ENCODE measurements at places on chromosomes 7 and 10.

GRCh38 chr10:100748231-100749058 lies 3.1 kb downstream of the PAX2 start:
- DNase-seq = no peak
- H3K4me3 ChIP-seq = peak overlapping the region; percentile 78
- peaks cover 51% of the 10 kb centered on the region for H3K4me1 ChIP-seq
- H3K27ac ChIP-seq = no peak overlapping the region

- H3K27me3 ChIP-seq = no peaks in the 10 kb centered on the region
- peaks cover 5% of the 10 kb centered on the region for H3K4me1 ChIP-seq
- H3K4me3 ChIP-seq = no peak overlapping the region
- no peak for DNase-seq
- no peak overlapping the region for H3K27ac ChIP-seq
These were observed 539.3 kb upstream of the TEX47 start for GRCh38 chr7:89334797-89335196.

GRCh38 chr7:42292991-42293521 lies 56.0 kb upstream of the GLI3 start:
- H3K4me1 ChIP-seq = no peaks in the 10 kb centered on the region
- DNase-seq = no peak
- no peaks in the 10 kb centered on the region for H3K27me3 ChIP-seq
- H3K36me3 ChIP-seq = no peaks in the 10 kb centered on the region
- no peak overlapping the region for H3K4me3 ChIP-seq

DNA sequence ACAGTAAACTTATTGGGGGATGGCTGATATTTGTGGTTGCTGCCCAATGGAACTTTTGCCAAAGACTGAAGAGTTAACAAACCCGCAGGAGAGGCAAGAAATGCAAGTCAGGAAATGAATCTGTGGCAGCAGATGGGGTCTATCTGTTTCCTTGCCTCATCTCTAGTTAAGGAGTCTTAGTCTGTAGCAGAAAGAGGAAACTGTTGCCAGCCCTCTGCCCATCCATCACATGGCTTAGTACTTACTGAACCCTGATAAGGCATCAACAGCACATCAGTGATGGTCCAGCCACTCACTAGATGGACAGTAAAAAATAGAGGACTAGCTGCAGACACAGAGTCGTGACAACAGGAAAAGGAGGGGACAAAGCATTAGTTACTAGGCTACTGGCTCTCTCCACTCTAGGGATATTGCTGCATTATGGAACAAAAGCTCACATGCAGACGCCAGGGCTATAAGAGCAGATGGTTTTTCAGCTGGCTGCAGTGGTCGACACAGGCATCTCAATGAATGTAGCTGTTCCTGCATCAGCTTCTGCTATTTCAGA lies 614.7 kb downstream of the PARD3 start:
- H3K27me3 ChIP-seq = no peaks in the 10 kb centered on the region
- no peaks in the 10 kb centered on the region for H3K36me3 ChIP-seq
- peak overlapping the region; percentile 52 for H3K27ac ChIP-seq
- no peak for DNase-seq
- no peak overlapping the region for H3K4me3 ChIP-seq

- H3K27me3 ChIP-seq = peaks cover 23% of the 10 kb centered on the region
- H3K4me1 ChIP-seq = peaks cover 9% of the 10 kb centered on the region
- no peak overlapping the region for H3K27ac ChIP-seq
- no peaks in the 10 kb centered on the region for H3K36me3 ChIP-seq
- no peak for DNase-seq
- H3K4me3 ChIP-seq = no peak overlapping the region
These were observed 70.9 kb upstream of the LOXL4 start for GRCh38 chr10:98338896-98339295.

DNA sequence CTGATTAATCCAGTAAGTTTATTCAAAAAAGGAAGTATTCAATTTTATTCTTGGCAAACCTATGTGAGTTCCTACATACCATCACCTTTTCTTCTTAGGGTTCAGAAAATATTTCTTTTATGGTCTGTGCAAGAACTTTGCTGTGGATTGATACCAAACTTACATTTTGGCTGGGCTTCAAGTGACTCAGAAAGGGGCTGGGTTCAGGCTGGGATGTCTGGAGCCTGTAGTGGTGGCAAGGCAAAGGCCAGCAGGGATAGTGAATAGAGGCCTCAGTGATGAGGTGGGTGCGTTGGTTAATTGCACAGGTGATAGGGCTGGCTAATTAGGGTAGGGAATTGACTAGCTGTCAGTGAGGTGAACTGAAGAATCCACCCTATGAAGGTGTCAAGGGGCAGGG lies 40.2 kb upstream of the ATXN7L1 start:
- H3K4me1 ChIP-seq = peaks cover 12% of the 10 kb centered on the region
- H3K27me3 ChIP-seq = no peaks in the 10 kb centered on the region
- H3K36me3 ChIP-seq = peaks cover 7% of the 10 kb centered on the region
- H3K27ac ChIP-seq = no peak overlapping the region
- no peak for DNase-seq

DNA sequence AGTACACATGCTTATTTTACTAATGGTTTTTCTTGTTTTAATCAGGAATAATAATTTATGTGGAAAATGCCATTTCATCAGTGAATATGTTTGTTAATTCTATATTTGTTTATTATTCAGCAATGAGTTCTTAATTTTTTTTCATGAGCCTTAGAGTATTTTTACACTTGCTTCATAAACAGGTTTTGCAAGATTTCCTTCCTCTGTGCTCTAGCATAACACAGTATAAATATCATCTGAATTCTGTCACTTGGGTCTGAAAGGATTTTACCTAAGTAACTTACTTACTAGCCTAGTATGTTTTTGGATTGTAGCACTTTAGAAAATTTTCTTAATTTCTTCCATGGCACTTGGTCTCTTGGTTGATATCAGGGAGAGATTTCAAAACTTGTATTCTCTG lies 45.8 kb downstream of the GLCCI1 start:
- H3K4me3 ChIP-seq = peak overlapping the region; percentile 72
- peak overlapping the region; percentile 68 for H3K27ac ChIP-seq
- no peaks in the 10 kb centered on the region for H3K27me3 ChIP-seq
- peaks cover 12% of the 10 kb centered on the region for H3K36me3 ChIP-seq
- H3K4me1 ChIP-seq = peaks cover 27% of the 10 kb centered on the region

DNA sequence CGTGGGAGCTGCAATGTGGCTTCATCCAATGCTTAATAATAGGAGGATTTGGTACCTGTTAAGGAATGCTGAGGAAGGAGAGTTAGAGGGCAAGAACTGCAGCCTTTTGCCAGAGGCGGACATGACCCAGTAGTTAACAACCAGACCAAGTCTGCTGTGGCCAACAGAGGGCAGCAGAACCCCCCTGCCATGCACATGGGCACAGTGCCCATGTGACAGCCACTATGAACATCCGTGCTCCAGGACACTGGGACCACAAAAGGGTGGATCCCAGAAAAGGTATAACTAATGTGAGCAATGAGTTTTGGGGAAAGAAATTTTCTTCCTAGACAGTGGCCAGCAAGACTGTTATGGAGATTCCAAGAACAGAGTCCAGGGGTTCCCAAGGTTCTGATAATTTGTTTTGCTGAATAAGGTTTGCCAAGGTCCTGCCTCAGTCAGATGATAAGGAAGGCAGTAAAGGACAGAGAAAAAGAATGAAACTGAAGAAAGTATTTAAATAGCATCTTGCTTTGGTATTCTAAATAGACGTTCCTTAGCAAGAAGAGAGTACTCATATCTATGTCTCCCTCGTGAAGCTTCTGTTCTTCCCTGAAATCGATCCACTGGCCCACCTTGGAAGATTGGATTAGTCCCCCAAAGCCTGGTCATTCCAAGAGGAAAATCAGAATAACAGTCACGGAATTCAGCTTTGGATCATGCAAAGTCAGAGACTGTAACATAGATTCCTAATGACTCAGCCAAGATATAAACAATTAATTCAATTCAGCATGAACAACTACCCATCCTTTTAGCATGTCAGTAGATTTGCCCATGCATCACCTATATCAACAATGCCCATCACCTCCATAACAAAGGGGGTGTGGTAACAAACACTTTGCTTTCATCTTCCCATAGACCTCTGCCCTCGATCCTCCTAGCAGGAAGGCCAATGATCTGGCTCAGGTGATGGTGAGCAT lies 56.0 kb downstream of the LGI1 start:
- H3K36me3 ChIP-seq = no peaks in the 10 kb centered on the region
- H3K27me3 ChIP-seq = peaks cover 26% of the 10 kb centered on the region
- H3K4me1 ChIP-seq = peaks cover 5% of the 10 kb centered on the region
- H3K4me3 ChIP-seq = no peak overlapping the region
- no peak overlapping the region for H3K27ac ChIP-seq

GRCh38 chr10:29957236-29957635 lies 102.2 kb downstream of the JCAD start:
- H3K4me3 ChIP-seq = no peak overlapping the region
- H3K27ac ChIP-seq = no peak overlapping the region
- no peaks in the 10 kb centered on the region for H3K36me3 ChIP-seq

- no peak for DNase-seq
- H3K27ac ChIP-seq = no peak overlapping the region
- no peaks in the 10 kb centered on the region for H3K4me1 ChIP-seq
- no peak overlapping the region for H3K4me3 ChIP-seq
These were observed 102.4 kb downstream of the OAT start for GRCh38 chr10:124316326-124316725.

DNA sequence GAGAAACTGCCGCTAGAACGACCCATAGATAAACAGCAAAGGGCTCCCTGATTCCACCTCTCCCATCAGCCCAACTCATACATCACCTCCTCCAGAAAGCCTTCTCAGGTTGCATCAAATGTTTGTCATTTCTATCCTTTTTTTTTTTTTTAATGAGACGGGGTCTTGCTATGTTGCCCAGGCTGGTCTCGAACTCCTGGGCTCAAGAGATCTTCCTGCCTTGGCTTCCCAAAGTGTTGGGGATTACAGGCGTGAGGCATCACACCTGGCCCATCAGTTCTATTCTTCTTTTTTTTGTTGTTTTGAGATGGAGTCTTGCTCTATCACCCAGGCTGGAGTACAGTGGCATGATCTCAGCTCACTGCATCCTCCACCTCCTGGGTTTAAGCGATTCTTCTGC lies 7.0 kb downstream of the SPACDR start:
- no peak for DNase-seq
- peaks cover 2% of the 10 kb centered on the region for H3K36me3 ChIP-seq
- H3K4me3 ChIP-seq = no peak overlapping the region
- H3K27ac ChIP-seq = no peak overlapping the region
- H3K27me3 ChIP-seq = no peaks in the 10 kb centered on the region

DNA sequence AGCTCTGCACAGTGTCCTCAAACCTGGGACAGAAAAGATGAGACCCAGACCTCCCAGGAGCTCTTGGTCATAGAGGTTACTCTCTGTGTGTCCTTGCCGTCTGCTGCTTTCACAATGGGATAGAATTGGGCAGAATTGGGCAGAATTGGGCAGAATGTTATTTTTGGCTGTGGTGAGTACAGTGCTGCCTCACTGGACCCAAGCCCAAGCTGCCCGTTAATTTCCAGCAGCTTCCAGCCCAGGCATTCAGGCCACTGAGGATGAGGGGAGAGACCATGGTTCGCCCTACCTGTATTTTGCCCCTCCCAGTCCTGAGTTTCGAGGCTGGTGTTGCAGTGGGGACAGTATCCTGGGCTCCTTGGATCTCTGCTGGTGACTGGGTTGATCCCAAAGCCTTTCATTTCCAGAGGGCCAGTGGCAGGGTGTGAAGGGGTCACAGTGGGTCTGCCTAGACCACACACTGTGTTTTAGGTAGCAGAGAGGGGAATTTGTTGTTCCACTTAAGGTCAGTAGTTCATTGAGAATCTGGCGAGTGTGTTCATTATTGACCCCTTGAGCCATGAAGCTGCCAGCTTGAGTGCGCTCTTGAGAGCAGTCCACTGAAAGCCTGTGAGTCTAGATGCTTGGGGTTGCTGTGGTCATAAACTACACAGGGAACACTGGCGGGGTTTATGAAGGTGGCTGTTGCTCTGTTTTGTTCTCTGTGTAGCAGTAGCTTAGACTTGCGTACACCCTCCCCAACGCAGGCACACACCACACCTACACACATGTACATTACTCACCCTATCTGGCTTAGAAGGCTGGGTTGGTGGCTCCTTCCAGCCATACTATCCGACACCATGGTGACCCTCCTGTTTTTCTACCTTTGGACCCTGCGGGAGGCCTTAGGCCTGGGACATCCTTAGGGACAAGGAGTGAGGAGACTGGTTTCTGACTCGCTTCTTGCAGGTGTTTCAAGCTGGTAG lies 23.5 kb downstream of the NACAD start:
- H3K27ac ChIP-seq = no peak overlapping the region
- no peak overlapping the region for H3K4me3 ChIP-seq
- H3K27me3 ChIP-seq = no peaks in the 10 kb centered on the region
- peaks cover 72% of the 10 kb centered on the region for H3K4me1 ChIP-seq

DNA sequence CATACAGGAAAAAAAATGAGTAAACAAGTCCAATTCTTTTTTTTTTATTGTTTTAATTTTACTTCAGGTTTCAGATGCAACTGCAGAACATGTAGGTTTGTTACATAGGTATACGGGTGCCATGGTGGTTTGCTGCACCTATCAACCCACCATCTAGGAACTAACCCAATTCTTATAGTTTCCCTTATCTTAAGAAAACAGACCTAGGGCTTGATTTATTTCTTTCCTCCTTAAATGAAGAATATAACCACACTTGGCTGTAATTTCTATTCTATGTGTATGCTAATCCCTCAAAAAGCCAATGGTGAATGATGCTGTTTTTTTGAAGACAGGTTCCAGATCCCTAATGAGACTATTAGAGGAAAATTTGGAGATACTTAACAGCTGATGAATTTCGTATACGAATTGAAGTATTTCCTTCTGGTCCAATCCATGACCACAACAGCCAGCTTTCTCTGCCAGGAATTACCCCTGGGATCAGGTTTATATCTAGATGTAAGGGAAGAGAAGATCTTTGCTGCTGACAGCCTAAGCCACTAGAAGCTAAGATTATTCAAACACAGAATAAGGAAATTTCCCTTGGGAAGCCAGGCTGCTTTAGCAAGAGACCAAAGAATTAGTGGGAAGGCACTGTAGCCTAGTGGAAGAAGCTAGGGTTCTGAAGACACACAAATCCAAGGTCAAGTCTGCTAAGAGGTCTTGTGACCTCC lies 115.8 kb downstream of the INHBA start:
- H3K27me3 ChIP-seq = no peaks in the 10 kb centered on the region
- no peak overlapping the region for H3K27ac ChIP-seq
- no peaks in the 10 kb centered on the region for H3K4me1 ChIP-seq
- H3K36me3 ChIP-seq = no peaks in the 10 kb centered on the region
- no peak for DNase-seq

DNA sequence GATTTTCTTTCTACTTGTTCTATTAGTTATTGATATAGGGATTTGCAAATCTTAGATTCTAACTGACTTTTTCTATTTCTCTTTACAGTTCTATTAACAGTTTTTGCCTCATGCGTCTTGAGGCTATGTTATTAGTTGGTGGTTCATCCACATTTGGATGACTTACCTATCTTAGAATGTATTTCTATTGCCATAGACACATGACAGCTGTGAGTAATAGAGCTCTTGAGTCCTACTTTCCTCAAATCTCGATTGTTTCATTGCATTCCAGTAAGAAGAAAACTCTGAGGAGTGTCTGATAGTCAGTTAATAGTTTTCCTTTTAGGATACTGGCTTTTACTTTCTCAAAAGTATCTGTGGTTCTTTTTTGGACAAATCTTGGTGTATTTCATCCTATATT lies 241.4 kb upstream of the ZNF32 start:
- H3K27me3 ChIP-seq = peaks cover 3% of the 10 kb centered on the region
- no peak overlapping the region for H3K4me3 ChIP-seq

All from naive thymus-derived CD8-positive, alpha-beta T cell (primary cell).